ENCODE measurements at places on chromosomes 12 and 14.
A peak's percentile ranks its signal among the peaks of the same experiment; 100 is the strongest.

DNA sequence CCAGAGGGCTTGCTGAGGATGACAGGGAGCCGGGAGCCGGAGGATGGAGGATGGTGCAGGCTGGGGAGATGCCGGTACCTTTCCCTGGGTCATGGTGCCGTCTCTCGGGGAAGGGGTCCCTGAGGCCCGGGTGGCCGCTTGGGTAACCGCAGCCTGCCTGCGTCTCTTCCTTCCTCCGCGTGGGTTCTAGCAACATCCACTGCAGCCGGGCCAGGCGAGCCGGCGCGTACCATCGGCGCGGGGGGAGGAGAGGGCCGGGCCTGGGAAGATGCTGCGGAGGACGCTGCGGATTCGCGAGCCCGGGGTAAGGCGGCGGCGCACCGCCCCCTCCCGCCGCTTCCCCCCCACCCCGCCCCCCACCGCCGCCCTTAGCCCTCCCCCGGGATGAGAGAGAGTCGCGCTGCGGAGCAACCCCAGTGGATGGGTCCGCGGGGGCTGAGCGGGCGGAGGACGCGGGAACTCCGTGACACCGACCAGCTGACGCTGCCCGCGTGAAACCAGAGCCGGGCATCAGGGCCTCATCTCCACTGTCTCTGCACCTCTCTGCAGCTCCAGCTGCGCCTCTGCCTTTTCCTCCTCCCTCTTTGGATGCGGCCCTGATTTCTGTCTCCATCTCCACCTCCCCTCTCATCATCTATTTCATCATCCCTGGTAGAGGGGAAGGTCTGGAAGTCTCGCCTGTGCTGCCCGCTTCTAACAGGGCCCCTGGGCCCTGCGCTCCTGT lies at the start of gene FAIM2:
Gene FAIM2, minus strand, starts transcription at position 201 of the 724 bp plus-strand sequence. Its CDS starts 108 bp downstream, at position 93.
- no peaks in the 10 kb centered on the region for H3K36me3 ChIP-seq
- no peak for DNase-seq
- no peak within 1 kb of the TSS for H3K27ac ChIP-seq
- H3K4me3 ChIP-seq, result no peak within 1 kb of the TSS

DNA sequence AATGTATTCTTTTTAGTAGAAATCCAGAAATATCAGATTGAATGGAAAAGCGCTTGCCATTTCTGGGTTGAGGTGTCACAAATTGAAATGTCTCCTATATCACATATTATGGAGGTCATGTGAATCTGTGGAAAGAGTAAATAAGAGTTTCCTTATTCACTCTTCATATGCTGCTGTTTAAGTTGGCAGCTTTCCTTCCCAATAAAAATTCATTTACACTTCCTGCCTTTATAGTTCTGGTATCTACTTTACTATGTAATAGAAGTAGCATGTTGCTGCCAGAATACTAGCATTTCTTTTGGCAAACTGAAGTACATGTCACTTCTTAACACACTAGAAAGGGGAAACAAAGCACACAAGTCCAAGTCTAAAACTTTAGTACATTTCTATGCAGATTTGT lies 60.8 kb downstream of the SDR9C7 start:
- H3K4me1 ChIP-seq, result no peaks in the 10 kb centered on the region
- H3K4me3 ChIP-seq, result no peak overlapping the region
- H3K27me3 ChIP-seq, result no peaks in the 10 kb centered on the region
- DNase-seq, result no peak
- no peaks in the 10 kb centered on the region for H3K36me3 ChIP-seq

- H3K27ac ChIP-seq, result peak overlapping the region; percentile 77
- H3K4me3 ChIP-seq, result no peak overlapping the region
- DNase-seq, result no peak
- H3K27me3 ChIP-seq, result no peaks in the 10 kb centered on the region
- H3K4me1 ChIP-seq, result peaks cover 14% of the 10 kb centered on the region
These were observed 44.1 kb downstream of the PITPNM2 start for GRCh38 chr12:123106640-123107359.

DNA sequence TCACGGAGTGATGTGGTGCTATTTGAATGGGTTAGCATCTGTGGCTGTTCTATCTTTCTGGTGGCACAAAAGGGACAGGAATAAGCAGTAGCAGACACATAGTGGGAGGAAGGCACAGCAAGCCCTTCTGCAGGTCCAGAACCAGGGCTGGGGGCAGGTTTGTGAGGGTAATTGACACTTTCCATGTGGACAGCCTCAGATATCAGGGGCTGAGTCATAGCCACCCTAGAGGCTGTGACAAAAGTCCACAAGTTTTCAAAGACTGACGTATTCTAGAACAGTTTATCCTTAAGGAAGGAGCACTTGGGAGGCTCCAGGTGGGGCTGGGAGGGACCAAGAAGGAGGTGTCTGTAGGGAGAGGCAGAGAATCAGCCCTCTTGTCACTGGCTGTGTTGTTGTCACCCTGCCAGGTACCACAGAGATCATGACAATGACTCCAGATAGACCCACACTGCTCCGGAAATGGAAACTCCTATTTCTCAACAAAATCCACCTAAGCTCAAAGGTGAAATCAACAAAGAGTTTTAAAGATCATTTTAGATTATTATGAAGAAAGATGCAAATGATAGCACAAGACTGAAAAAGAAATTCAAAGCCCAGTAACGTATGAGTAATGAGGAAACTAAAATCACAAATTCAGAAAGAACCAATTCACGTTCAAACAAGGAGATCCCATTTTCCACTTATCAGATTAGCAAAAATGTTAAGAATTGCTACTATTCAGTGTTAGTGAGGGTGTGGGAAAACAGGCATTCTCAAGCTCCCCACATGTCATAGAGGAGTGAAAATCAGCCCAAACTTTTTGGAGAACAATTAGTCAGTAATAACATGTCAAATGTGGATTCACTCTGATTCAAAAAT lies 48.3 kb downstream of the NFKBIA start:
- no peaks in the 10 kb centered on the region for H3K27me3 ChIP-seq
- no peak overlapping the region for H3K4me3 ChIP-seq
- no peak for DNase-seq
- H3K27ac ChIP-seq, result peak overlapping the region; percentile 39
- peaks cover 6% of the 10 kb centered on the region for H3K4me1 ChIP-seq
- H3K36me3 ChIP-seq, result no peaks in the 10 kb centered on the region

DNA sequence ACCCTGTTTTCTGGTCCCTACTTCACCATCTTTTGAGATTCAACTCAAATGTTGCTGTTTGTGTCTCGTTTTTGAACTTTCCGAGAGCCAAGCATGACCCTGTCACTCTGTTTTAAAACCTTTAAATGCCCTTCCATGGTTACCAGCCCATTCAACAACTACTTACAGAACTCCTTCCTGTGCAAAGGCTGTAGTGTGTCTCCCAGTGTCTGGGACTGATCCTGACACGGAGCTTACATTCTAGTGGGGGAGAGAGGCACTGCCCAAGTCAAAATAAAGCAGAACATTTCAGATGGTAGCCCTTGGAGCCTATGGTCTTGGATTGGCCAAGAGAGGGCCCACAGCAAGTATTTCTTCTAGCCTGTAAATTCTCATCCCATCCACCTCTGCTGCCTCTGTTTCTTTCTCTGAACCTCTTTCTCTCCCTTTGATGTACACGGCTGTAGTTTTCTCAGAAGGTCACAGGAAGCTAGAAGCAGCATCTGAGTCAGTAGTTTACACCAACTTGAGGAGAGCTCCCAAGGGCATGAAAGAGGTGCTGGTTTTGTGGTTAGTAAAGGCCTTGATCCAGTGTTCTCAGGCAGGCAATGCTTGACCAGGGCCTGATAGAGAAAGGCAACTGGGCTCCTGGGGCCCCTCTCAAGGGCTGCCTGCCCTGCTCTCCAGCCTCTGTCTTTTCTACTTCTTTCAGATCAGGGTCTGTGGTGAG lies 42.3 kb upstream of the SLC24A4 start:
- H3K4me3 ChIP-seq, result no peak overlapping the region
- H3K27me3 ChIP-seq, result no peaks in the 10 kb centered on the region
- DNase-seq, result no peak
- no peaks in the 10 kb centered on the region for H3K4me1 ChIP-seq
- H3K36me3 ChIP-seq, result no peaks in the 10 kb centered on the region

DNA sequence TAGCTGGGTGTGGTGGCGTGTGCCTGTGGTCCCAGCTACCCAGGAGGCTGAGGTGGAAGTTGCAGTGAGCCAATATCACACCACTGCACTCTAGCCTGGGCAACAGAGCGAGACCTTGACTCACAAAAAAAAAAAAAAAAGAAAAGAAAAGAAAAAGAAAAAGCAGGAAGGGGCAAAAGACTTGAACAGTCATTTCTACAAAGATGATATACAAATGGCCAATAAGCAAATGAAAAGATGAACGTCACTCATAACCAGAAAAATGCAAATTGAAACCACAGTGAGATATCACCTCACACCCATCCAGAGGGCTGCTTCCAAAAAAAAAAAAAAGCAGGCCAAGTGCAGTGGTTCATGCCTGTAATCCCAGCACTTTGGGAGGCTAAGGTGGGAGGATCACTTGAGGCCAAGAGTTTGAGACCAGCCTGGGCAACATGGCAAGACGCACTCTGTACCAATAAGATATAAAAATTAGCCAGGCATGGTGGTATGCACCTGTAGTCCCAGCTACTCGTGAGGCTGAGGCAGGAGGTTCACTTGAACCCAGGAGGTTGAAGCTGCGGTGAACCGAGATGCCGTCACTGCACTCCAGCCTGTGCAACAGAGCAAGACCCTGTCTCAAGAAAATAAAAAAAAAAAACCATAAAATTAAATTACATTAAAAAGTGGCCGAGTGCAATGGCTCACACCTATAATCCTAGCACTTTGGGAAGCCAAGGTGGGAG lies 20.5 kb downstream of the UBC start:
- no peaks in the 10 kb centered on the region for H3K27me3 ChIP-seq
- no peak overlapping the region for H3K4me3 ChIP-seq
- H3K4me1 ChIP-seq, result peaks cover 10% of the 10 kb centered on the region
- no peak overlapping the region for H3K27ac ChIP-seq

- no peak for DNase-seq
- no peaks in the 10 kb centered on the region for H3K4me1 ChIP-seq
- no peak overlapping the region for H3K4me3 ChIP-seq
- H3K27ac ChIP-seq, result no peak overlapping the region
- no peaks in the 10 kb centered on the region for H3K27me3 ChIP-seq
These were observed 37.0 kb upstream of the PMCH start for GRCh38 chr12:102234599-102234998.

DNA sequence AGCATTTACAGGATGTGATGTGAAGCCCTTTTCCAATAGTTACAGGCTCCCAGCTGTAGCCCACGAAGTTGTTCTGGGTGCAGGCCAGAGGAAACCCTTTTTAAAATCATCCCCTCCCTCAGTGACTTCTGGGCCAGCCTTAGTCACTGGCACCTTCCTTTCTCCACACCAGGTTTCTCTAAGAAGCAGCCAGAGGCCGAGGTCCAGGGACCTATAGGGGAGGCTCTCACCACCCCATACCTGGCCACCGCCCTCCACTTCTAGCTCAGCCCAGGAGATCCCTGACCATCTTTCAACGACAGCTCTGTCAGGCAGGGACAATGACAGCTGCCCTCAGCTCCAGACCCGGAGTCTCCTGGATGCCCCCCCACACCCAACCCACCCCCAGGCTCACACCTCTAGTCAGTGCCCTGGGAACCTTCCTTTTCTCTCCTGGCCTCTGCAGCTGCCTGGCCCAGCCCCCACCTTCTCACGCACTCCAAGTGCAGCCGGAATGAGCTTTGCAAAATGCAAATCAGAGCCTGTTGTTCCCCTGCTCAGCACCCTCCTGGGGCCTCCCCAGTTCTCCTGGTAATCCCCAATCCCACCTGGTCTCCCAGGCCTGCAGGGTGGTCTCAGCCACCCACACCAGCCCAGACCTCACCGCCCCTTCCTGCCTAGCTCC lies 46.7 kb downstream of the TESC start:
- H3K27me3 ChIP-seq, result no peaks in the 10 kb centered on the region
- DNase-seq, result no peak
- H3K4me3 ChIP-seq, result no peak overlapping the region

DNA sequence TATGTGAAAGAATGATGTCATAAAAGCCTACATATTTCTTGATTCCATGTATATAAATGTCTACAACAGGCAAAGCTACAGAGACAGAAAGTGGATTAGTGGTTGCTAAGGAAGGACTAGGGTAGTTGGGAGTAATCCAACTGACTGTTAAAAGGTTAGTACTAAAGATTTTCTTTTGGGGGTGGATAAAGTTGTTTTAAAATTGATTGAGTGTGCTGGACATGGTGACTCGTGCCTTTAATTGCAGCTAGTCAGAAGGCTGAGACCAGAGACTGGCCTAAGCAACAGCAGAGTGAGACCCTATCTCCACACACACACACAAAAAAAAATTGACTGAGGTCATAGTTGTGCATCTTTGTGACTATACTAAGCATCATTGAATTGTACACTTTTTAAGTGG lies 234.3 kb downstream of the C12orf50 start:
- no peak for DNase-seq
- H3K27me3 ChIP-seq, result no peaks in the 10 kb centered on the region
- no peak overlapping the region for H3K27ac ChIP-seq
- H3K4me1 ChIP-seq, result no peaks in the 10 kb centered on the region
- no peaks in the 10 kb centered on the region for H3K36me3 ChIP-seq

GRCh38 chr14:81235096-81235495 lies 14.3 kb upstream of the GTF2A1 start:
- H3K27ac ChIP-seq, result no peak overlapping the region
- DNase-seq, result no peak
- H3K36me3 ChIP-seq, result no peaks in the 10 kb centered on the region
- no peaks in the 10 kb centered on the region for H3K4me1 ChIP-seq
- H3K4me3 ChIP-seq, result no peak overlapping the region
- no peaks in the 10 kb centered on the region for H3K27me3 ChIP-seq

GRCh38 chr12:107518868-107519267 lies 166.7 kb upstream of the PWP1 start:
- DNase-seq, result no peak
- H3K4me3 ChIP-seq, result no peak overlapping the region
- H3K27ac ChIP-seq, result no peak overlapping the region
- H3K27me3 ChIP-seq, result no peaks in the 10 kb centered on the region
- H3K4me1 ChIP-seq, result peaks cover 11% of the 10 kb centered on the region

DNA sequence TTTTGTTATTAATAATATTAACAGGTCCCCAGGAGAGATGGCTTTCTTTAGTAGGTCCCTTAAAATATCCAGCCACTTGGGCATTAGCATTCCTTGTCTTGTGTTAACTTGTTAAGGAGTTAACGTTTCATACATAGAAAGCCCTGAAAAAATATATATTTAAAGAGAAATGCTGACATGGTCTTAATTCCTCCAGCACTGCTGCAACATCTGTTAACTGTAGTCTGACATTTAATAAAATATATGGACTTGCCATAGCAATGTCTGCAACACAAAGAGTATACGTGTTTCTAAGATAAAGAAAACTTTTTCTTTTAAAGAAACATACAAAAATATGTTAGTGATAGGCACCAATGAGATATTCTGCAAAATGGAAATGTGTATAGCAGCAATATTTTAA lies 10.0 kb downstream of the SLC38A4 start:
- no peak overlapping the region for H3K4me3 ChIP-seq
- DNase-seq, result no peak
- no peaks in the 10 kb centered on the region for H3K4me1 ChIP-seq
- H3K36me3 ChIP-seq, result no peaks in the 10 kb centered on the region

- peaks cover 57% of the 10 kb centered on the region for H3K4me1 ChIP-seq
- H3K36me3 ChIP-seq, result no peaks in the 10 kb centered on the region
- H3K27ac ChIP-seq, result peak overlapping the region; percentile 80
These were observed 54.5 kb downstream of the VCPKMT start for GRCh38 chr14:50061664-50062437.

GRCh38 chr12:70045036-70045435 lies 198.2 kb upstream of the CNOT2 start:
- H3K4me1 ChIP-seq, result peaks cover 5% of the 10 kb centered on the region
- H3K4me3 ChIP-seq, result no peak overlapping the region
- peak; percentile 32 for DNase-seq
- no peaks in the 10 kb centered on the region for H3K27me3 ChIP-seq
- no peak overlapping the region for H3K27ac ChIP-seq
- H3K36me3 ChIP-seq, result no peaks in the 10 kb centered on the region

- peak overlapping the region; percentile 97 for H3K27ac ChIP-seq
- no peak for DNase-seq
- no peaks in the 10 kb centered on the region for H3K27me3 ChIP-seq
- no peaks in the 10 kb centered on the region for H3K36me3 ChIP-seq
- H3K4me3 ChIP-seq, result peak overlapping the region; percentile 68
These were observed 685 bp upstream of the MYL6B start for GRCh38 chr12:56151672-56152131.

All from left lung (tissue), 14 donors.